ENCODE measurements at places on chromosomes 4 and X. TPM values are rescaled to one million over a fixed set of nuclear protein-coding genes. Genes with fewer than 3 reads are reported as not detected.

The GPM6B gene
- polyA plus RNA-seq = 36.7 TPM

The ABCG2 gene
- 24.2 TPM for polyA plus RNA-seq

The CYTL1 gene
- polyA plus RNA-seq = 19.7 TPM

The MSANTD1 gene
- polyA plus RNA-seq = 0.90 TPM

The CXCR3 gene
- 0.16 TPM for polyA plus RNA-seq

The PRR32 gene
- polyA plus RNA-seq = not detected

The HTN1 gene
- 0.05 TPM for polyA plus RNA-seq

The VSIG1 gene
- 0.59 TPM for polyA plus RNA-seq

The CFAP99 gene
- polyA plus RNA-seq = 1.9 TPM

The USP17L5 gene
- not detected for polyA plus RNA-seq

The TRIM60 gene
- polyA plus RNA-seq = not detected

The USP17L29 gene
- polyA plus RNA-seq = not detected

The AWAT2 gene
- not detected for polyA plus RNA-seq

The SYTL4 gene
- 13.7 TPM for polyA plus RNA-seq

The GPR143 gene
- polyA plus RNA-seq = 5.9 TPM

The MAGIX gene
- polyA plus RNA-seq = 3.2 TPM

The OCRL gene
- 28.5 TPM for polyA plus RNA-seq

The CENPVL2 gene
- not detected for polyA plus RNA-seq

The PPP2R2C gene
- polyA plus RNA-seq = 0.28 TPM

The IQCM gene
- polyA plus RNA-seq = not detected

The CHRDL1 gene
- polyA plus RNA-seq = 12.6 TPM

The BCOR gene
- polyA plus RNA-seq = 55.3 TPM

The PSAPL1 gene
- 0.05 TPM for polyA plus RNA-seq

The CRLF2 gene
- polyA plus RNA-seq = not detected

The TLR1 gene
- 6.6 TPM for polyA plus RNA-seq

The F11 gene
- polyA plus RNA-seq = 0.67 TPM

The FANCB gene
- polyA plus RNA-seq = 5.4 TPM

The DMP1 gene
- polyA plus RNA-seq = not detected

The SRPX2 gene
- 37.2 TPM for polyA plus RNA-seq

The RHOXF1 gene
- polyA plus RNA-seq = 0.94 TPM

The ASB9 gene
- polyA plus RNA-seq = 11.4 TPM

The PCDH10 gene
- polyA plus RNA-seq = 1.1 TPM

The MEPE gene
- 0.40 TPM for polyA plus RNA-seq

The CT55 gene
- polyA plus RNA-seq = 0.13 TPM

The MAGEA9B gene
- polyA plus RNA-seq = not detected

The DNAAF6 gene
- 0.42 TPM for polyA plus RNA-seq

The HMGN5 gene
- 26.8 TPM for polyA plus RNA-seq

The RGN gene
- polyA plus RNA-seq = 13.4 TPM

The WDR1 gene
- polyA plus RNA-seq = 154 TPM

The GPR119 gene
- not detected for polyA plus RNA-seq

The CNGA1 gene
- polyA plus RNA-seq = 1.1 TPM

The PFKFB1 gene
- 0.55 TPM for polyA plus RNA-seq

The VCX3B gene
- polyA plus RNA-seq = 0.39 TPM

The GAGE12H gene
- polyA plus RNA-seq = not detected

The ATXN3L gene
- polyA plus RNA-seq = not detected

The GRIA3 gene
- 2.3 TPM for polyA plus RNA-seq

The CABS1 gene
- polyA plus RNA-seq = not detected
